CD4-positive, alpha-beta T cell treated with Interleukin-1 beta for 1 hour (primary cell): ENCODE measurements at places on chromosomes 2 and 18.

GRCh38 chr18:24176727-24177416 is 38.0 kb downstream of the CABYR start:
- DNase-seq: peak; percentile 18

GRCh38 chr18:31977270-31977872 is 34.4 kb upstream of the TRAPPC8 start:
- peak; percentile 51 for DNase-seq

GRCh38 chr18:60112369-60112768 is 212.6 kb downstream of the PMAIP1 start:
- no peak for DNase-seq

DNA sequence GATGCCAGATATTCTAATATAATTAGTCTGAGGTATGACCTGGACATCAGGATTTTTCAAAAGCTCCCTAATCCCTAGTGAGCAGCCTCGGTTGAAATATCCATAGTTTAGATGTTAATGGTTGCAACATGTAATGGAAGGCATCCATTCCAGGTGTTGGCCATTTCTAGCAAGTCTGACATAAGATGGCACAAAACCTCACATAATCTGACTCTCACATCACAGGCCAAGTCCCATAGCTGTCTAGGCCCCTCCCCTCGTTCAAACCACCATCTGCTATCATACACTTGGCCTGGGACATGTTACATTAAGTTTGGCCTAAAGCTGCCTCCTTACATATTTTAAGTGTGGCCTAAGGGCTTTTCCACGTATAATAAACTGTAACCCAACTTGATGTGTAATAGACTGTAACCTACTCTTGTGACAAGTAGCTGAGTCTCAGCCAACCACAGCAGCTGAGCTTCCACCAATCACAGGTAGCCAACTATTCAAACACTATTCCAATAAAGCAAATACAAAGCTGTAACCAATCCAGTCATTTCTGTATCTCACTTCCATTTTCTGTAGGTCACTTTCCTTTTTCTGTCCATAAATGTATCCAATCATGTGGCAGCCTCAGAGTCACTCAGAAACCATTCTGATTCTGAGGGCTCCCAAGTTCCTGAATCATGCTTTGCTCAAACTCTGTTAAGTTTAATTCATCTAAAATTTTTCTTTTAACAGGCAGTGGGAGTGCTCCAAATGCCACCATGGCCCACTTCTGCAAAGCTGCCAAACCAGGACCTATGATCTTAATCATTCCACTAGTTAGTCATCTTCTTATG is 59.4 kb downstream of the ADD2 start:
- no peak for DNase-seq

- DNase-seq: no peak
Observed at GRCh38 chr2:160381425-160381951, 112.1 kb downstream of the RBMS1 start.

DNA sequence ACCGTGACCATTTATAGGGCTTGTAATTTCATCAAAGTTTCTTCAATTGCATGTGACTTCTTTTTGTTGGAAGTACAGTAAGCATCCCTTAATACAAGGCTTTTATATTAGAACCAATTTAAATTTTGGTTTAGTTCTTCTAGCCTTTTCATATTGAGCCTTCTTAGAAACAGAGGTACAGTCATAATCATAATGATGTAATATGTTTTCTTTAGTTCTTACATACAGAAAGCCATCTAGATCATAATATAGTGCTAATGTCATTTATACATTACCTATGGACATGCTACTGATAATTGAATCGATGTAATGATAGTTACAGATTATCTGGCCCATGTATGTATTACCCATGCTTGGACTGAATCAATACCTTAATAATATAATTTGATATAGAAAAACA is 109.9 kb upstream of the OTX1 start:
- DNase-seq: no peak

DNA sequence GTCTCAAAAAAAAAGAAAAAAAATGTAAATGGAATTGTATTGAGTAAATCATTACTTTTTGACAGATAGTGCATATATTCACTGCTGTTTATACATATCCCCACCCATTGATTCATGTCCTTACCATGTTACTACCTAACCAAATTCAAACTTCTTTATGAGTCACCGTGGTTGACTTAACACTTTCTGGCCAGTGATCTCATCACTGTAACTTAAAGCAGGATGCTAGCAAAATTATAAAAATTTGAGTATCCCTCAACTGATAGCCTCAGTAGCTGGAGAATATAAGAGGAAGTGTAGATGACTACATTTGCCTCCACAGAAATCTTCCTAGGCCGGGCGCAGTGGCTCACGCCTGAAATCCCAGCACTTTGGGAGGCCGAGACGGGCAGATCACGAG is 13.4 kb downstream of the CNOT9 start:
- DNase-seq: no peak
